ENCODE measurements at places on chromosomes 16 and 17.

DNA sequence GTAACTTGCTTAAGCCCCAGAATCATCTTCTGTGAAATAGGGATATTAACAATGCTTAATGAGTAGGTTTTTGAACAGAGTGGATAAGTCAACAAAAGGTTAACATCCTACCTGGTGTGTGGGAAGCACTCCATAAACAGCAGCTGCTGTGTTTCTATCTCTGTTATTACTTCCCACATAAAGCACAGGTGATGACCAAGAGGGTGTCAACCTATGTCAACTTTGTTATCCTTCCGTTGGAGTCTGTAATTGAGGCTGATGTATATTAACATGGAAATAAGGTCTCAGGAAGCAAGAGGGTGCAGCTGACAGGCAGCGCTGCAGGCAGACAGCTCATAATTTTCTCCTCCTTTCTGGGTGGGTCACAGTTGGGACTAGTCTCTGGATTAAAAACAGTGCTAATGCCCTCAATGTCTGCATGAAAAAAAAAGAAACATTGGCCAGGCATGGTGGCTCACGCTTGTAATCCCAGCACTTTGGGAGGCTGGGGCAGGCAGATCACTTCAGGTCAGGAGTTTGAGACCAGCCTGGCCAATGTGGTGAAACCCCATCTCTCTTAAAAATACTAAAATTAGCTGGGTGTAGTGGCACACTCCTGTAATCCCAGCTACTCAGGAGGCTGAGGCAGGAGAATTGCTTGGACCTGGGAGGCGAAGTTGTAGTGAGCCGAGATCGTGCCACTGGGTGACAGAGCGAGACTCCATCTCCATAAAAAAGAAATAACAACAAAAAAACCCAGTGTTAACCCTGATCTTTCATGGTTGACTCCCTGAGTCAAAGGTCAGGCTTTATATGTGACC is 269.6 kb downstream of the SNX29 start:
- DNase-seq = no peak

- DNase-seq = no peak
Measured at GRCh38 chr16:17748044-17748719, 277.4 kb upstream of the XYLT1 start.

GRCh38 chr16:31052114-31052513 is 18.8 kb downstream of the STX4 start:
- DNase-seq = no peak

- no peak for DNase-seq
Measured at GRCh38 chr17:77881545-77881944, 77.0 kb upstream of the TNRC6C start.

- no peak for DNase-seq
Measured at GRCh38 chr17:29546830-29547229, 20.0 kb downstream of the ABHD15 start.

GRCh38 chr17:12545877-12546513 is 119.7 kb upstream of the MYOCD start:
- no peak for DNase-seq

GRCh38 chr17:64535357-64535756 is 28.6 kb downstream of the CEP95 start:
- no peak for DNase-seq

- DNase-seq = no peak
Measured at GRCh38 chr17:83174362-83175118, 95.1 kb downstream of the METRNL start.

- no peak for DNase-seq
Measured at GRCh38 chr16:4894276-4895150, 42.4 kb downstream of the PPL start.

DNA sequence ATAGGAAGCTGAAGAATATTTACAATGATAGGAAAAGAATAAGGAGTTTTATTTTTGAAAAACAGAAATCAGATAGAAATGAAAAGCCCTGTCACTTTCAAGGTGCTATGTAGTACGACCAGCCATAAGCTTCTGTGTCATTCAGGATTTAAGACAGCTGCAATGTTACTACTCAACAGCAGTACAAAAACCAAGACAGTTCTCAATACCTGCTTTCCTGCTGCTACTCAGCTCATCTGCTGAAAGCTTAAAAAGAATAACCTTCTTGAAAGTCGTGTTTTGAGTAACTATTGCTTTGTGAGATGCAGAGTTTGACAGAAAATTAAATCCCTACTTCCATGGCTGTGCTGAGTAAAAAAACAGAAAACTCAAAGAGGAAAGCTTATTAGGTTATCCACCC is 8.7 kb downstream of the GRB2 start:
- DNase-seq = no peak

GRCh38 chr16:943971-944370 is 26.8 kb downstream of the LMF1 start:
- no peak for DNase-seq

DNA sequence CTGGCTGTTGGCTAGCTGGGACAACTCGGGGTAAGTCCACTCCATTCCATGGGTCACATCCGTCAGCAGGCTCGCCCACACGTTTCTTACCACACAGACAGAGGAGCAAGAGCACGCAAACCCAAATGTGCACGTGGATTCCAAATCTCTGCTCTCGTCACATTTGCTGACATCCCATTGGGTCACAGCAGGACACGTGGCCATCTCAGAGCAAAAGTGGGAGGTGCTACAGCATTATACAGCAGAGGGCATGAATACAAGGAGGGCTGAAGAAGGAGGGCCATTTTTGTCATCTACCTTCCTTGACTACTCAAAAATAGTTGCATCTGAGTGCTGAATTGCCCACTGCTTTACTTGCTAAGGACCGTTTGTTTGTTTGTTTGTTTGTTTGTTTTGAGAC is 84.7 kb downstream of the RBBP6 start:
- no peak for DNase-seq

DNA sequence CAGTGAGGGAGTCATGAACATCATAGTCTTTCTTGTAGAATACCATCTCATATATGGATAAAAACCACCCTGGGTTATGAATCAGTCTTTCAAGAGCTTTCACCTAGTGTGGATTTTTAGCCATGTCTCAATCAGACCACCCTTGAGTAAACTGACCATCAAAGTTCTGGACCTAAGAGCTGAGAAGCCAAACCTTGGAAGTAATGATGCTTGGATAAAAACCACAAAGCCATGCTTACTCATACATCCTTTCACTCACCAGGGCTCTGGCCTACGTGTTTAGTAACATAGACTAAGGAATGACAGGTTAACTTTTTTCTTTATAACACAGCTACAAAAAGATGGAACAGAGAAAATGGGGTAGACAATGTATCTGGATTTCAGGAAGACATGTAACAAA is 167.2 kb downstream of the STX8 start:
- no peak for DNase-seq

GRCh38 chr16:53566552-53567245 is 63.7 kb upstream of the AKTIP start:
- DNase-seq = no peak

All from cortex of kidney (tissue), 1 donor.